Fibroblast of lung (primary cell): ENCODE measurements at places on chromosomes 4 and X. TPM values are rescaled to one million over a fixed set of nuclear protein-coding genes. Genes with fewer than 3 reads are reported as not detected.

- no peaks in the 10 kb centered on the region for H3K27me3 ChIP-seq
- no peak overlapping the region for H3K4me3 ChIP-seq
- no peak for DNase-seq
- no peaks in the 10 kb centered on the region for H3K4me1 ChIP-seq
- H3K27ac ChIP-seq, result no peak overlapping the region
These were observed 84.1 kb downstream of the GPR82 start for GRCh38 chrX:41808047-41808446.

DNA sequence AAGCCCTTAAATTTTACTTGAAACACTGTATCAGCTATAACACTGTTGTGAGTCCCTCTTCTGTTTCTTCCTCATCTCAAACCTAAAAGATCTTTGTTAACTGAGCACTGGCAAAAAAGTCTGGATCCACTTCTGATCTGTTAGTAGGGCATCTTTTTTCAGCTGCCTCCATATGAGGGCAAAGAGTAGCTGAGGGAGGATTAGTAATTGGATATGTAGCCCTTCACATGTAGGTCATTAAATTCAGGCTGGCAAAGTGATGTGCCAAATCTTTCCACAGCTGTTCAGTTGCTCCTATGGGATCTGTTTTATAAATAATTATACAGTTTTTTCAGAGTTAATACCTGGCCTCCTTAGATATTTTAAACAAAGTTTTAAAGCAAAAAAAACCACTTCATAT is 1.1 kb upstream of the TRMT10A start:
- no peaks in the 10 kb centered on the region for H3K27me3 ChIP-seq
- no peaks in the 10 kb centered on the region for H3K4me1 ChIP-seq
- H3K36me3 ChIP-seq, result no peaks in the 10 kb centered on the region
- H3K27ac ChIP-seq, result no peak overlapping the region

GRCh38 chrX:55026143-55026542 is 4.6 kb downstream of the ALAS2 start:
- H3K4me3 ChIP-seq, result no peak overlapping the region
- no peaks in the 10 kb centered on the region for H3K4me1 ChIP-seq
- H3K27ac ChIP-seq, result no peak overlapping the region
- no peaks in the 10 kb centered on the region for H3K27me3 ChIP-seq
- H3K36me3 ChIP-seq, result no peaks in the 10 kb centered on the region

GRCh38 chrX:151184705-151185104 is 8.3 kb downstream of the GPR50 start:
- no peaks in the 10 kb centered on the region for H3K36me3 ChIP-seq
- DNase-seq, result no peak
- no peak overlapping the region for H3K27ac ChIP-seq

DNA sequence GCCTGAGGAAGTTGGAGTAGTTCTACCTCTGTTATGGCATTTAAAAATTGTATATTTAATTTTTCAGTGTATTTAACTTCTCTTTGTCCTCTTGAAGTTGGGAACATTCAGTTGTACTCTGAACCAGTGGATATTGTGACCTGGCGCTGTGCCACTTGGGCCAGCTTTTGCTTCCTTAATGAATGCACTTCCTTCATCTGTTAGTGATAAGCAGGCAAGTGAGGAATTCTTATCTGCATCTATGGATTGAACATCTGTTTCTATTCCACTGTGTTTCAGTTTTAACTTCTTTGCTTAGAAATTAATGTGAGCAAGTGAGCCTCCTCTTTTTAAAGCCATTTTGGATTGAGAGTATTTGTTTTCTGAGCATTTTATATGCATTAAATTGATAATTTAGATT is 128.3 kb downstream of the UCHL1 start:
- no peaks in the 10 kb centered on the region for H3K27me3 ChIP-seq
- H3K36me3 ChIP-seq, result no peaks in the 10 kb centered on the region
- DNase-seq, result no peak
- H3K27ac ChIP-seq, result no peak overlapping the region

GRCh38 chr4:101254776-101255175 is 92.5 kb downstream of the PPP3CA start:
- H3K36me3 ChIP-seq, result no peaks in the 10 kb centered on the region
- H3K27me3 ChIP-seq, result no peaks in the 10 kb centered on the region
- H3K4me1 ChIP-seq, result peaks cover 2% of the 10 kb centered on the region
- no peak overlapping the region for H3K27ac ChIP-seq

- no peak overlapping the region for H3K4me3 ChIP-seq
- H3K36me3 ChIP-seq, result no peaks in the 10 kb centered on the region
- no peak overlapping the region for H3K27ac ChIP-seq
- H3K4me1 ChIP-seq, result no peaks in the 10 kb centered on the region
- no peaks in the 10 kb centered on the region for H3K27me3 ChIP-seq
These were observed 46.6 kb downstream of the CD40LG start for GRCh38 chrX:136694431-136695087.

Gene RAI2
- 1.3 and 2.1 TPM in 2 replicates for total RNA-seq

DNA sequence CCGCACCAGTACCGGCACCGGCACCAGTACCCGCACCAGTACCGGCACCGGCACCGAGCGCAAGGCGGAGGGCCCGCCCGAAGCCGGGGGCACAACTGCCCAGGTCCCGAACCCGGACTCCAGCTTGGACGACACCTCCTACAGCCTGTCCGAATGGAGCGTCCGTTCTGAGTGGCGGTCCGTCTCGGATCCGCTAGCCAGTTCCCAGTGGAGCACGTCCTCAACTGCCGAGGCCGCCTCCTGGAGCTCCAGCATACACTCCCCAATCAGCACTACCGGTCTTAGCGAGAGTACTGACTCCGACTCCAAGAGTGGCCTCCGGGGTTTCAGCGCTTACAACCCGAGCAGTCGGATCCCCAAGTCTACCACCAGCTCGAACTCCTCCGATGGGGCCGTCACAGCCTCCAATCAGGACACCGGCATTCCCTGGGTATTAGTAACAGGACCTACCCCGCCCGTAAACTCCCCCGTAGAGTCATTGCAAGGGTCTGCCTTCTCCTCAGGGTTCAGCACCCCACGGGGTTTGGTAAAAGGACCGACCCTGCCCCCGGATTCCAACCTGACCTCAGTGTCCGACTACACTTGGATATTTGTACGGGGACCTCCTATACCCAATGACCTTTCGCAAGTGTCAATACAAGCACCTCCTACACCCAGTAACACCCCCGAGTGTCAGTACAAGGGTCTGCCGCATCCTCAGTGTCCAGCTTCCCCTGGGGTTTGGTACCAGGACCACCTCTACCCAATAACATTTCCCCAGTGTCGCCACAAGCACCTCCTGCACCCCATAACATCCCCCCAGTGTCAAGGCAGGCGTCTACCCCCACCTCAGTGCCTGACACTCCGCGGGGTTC is 721 bp upstream of the MAOA start:
- peak; percentile 32 for DNase-seq
- H3K36me3 ChIP-seq, result no peaks in the 10 kb centered on the region
- H3K4me1 ChIP-seq, result no peaks in the 10 kb centered on the region
- no peaks in the 10 kb centered on the region for H3K27me3 ChIP-seq
- H3K4me3 ChIP-seq, result peak overlapping the region; percentile 65
- H3K27ac ChIP-seq, result peak overlapping the region; percentile 96

GRCh38 chr4:80542747-80543146 is 207.2 kb downstream of the CFAP299 start:
- H3K27ac ChIP-seq, result no peak overlapping the region
- no peaks in the 10 kb centered on the region for H3K4me1 ChIP-seq
- DNase-seq, result no peak
- H3K36me3 ChIP-seq, result no peaks in the 10 kb centered on the region
- H3K4me3 ChIP-seq, result no peak overlapping the region

DNA sequence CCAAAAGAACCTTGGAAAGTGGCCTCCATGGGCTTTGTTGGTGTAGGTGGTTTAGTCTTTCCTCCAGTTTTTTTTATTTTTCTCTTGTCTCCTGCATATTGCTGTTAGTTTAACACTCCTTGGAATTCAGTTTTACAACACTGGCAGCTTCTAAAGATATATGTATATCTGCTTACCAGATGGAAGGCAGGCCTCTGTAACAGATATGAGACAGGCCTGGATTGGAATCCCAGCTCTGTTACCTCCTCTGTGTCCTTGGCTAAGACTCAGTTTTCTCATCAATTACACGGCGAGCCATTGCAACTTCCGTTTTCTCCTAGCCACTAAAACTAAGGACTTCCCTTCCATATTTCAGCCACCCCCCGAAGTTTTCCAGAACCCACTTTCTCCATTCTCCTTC is 133.4 kb upstream of the SMAD1 start:
- DNase-seq, result peak; percentile 8
- H3K27me3 ChIP-seq, result no peaks in the 10 kb centered on the region
- no peak overlapping the region for H3K27ac ChIP-seq

DNA sequence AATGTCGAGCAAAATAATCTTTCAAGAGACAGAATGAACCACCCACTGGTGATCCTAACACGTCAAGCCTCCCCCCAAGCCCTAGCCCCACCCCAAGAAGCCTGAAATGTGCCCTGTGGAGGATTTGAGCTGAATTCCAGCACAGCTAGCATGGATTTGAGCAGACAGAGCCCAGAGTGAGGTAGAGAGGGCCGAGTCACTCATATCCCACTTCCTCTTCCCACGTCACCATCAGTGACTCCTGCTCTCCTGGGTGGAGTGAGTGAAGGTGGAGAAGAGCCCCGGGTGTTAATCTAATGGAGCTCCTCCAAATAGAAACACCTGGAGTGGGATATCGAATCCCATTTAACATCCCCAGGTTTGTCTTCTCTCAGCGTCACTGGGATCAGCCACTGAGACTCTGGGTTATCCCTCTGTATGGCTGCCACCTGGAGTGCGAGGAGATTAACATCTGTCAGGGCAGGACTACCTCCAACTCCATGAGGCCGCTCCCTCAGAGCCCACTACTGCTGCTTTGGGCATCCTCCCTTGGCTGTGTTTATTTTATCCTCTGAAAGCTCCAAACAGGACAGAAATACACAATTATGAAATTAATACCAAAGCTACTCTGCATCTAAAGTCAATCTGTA is 136.6 kb downstream of the NWD2 start:
- H3K4me3 ChIP-seq, result no peak overlapping the region
- no peak for DNase-seq
- H3K27ac ChIP-seq, result no peak overlapping the region

DNA sequence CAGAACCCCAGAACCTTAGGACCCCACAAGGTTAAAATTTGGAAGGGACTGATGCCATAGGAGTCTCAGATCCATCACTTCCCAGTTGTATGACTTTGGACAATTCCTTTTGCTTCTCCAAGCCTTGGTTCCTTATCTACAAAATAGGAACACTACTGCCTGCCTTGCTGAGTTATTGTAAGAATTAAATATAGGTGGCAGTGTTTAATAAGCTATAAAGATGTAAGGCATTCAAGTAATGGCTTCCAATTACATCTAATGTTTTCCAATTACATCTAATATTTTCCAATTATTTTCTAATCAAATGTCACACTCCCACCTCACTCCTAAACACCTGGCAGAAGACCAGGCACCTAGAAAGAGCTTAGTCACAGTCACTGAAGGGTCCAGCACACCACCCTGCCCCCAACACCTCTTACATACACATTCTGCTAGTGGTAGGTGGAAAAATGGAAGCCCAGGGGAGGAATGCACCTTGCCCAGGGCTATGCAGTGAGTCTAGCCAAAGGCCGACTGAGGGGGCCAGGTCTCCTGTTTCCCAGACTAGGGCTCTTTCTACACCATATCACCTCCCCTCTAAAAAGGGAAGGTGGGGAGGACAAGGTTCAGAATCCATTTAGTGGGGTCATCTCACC is 24.5 kb upstream of the KDM5C start:
- H3K36me3 ChIP-seq, result no peaks in the 10 kb centered on the region
- H3K4me3 ChIP-seq, result no peak overlapping the region
- no peaks in the 10 kb centered on the region for H3K4me1 ChIP-seq

DNA sequence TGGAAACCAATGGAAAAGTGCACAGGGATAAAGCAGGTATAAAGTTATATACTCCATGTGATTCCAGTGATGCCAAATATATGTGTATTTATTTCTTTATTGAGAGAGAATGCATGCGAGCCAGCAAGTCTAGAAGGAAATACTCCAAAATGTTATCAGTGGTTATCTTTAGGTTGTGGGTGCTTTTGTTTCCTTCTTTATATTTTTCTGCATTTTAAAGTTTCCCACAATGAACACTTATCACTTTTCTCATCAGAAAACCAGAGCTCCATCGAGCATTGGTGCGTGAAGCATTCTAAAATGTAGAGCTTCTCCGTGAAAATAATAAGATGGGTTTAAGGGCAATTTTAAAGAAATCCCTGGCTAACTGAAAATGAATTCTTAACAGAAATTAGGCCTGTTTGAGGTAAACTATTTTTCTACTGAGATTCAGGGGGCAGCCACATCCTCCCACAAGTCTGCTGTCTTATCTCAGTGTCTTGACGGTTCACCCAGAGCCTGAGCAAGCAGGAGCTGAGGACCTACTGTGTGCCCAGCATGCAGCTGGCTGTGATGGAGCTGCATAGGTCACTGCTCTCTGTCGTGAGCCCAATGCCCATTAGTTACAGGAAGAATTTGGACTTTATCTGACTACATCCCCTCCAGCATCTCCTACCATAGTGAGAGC is 18.7 kb upstream of the CD40LG start:
- H3K27me3 ChIP-seq, result no peaks in the 10 kb centered on the region
- no peak overlapping the region for H3K27ac ChIP-seq
- DNase-seq, result no peak
- no peaks in the 10 kb centered on the region for H3K36me3 ChIP-seq
- no peak overlapping the region for H3K4me3 ChIP-seq
- no peaks in the 10 kb centered on the region for H3K4me1 ChIP-seq

DNA sequence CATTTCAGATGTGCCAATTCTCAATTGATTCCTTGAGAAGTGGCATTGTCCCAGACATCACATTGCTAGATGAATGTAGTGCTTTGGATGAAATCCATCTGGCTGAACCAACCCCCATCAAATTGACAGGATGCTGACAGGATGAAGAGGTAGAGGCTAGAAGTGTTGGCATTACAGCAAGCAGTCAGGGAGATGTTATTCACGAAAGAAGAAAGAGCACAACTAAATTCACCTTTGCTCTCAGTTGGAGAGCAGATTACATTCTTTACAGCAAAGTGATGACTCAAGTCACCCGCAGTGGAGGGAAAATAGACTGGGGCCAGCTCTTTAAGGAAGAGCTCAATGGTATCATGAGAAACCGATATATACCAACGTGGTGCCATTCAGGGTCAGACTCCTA is 259.6 kb downstream of the C4orf33 start:
- no peak overlapping the region for H3K4me3 ChIP-seq
- H3K27me3 ChIP-seq, result peaks cover 3% of the 10 kb centered on the region
- no peaks in the 10 kb centered on the region for H3K36me3 ChIP-seq
- no peak overlapping the region for H3K27ac ChIP-seq
- no peaks in the 10 kb centered on the region for H3K4me1 ChIP-seq

Gene SRPX
- 84.9 and 91.2 TPM in 2 replicates for total RNA-seq

DNA sequence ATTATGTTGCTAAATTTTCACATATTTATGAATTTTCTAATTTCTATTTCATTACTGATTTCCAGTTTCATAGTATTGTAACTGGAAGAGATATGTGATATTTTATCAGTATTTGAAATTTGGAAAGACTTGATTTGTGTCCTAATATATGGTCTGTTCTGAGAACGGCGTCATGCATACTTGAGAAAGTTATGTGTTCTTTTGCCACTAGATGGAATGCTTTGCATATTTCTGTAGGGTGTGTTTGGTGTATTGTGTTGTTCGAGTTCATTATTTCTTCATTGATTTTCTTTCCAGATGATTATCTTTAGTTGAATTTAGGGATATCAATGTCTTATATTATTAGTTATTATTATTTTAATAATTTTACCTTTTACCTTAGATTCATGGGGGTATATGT is 110.6 kb upstream of the ITM2A start:
- H3K27ac ChIP-seq, result no peak overlapping the region
- no peak overlapping the region for H3K4me3 ChIP-seq
- no peaks in the 10 kb centered on the region for H3K4me1 ChIP-seq
- H3K36me3 ChIP-seq, result no peaks in the 10 kb centered on the region

Gene ADGRL3
- total RNA-seq, result under 0.01 and 0.26 TPM in 2 replicates

GRCh38 chr4:47838445-47838844 is 578 bp upstream of the CORIN start:
- no peaks in the 10 kb centered on the region for H3K27me3 ChIP-seq
- no peak overlapping the region for H3K27ac ChIP-seq
- no peaks in the 10 kb centered on the region for H3K36me3 ChIP-seq
- no peak overlapping the region for H3K4me3 ChIP-seq
